ENCODE measurements at places on chromosomes 1 and 21.

GRCh38 chr1:230076121-230076520 lies 9.1 kb downstream of the GALNT2 start:
- DNase-seq = no peak

GRCh38 chr1:53139951-53140361 lies 2.5 kb downstream of the SLC1A7 start:
- no peak for DNase-seq

- DNase-seq = no peak
Observed at GRCh38 chr1:154764773-154765172, 105.3 kb downstream of the KCNN3 start.

- DNase-seq = no peak
Observed at GRCh38 chr1:63189677-63190076, 132.7 kb upstream of the FOXD3 start.

GRCh38 chr1:228884196-228884595 lies 148.9 kb downstream of the RHOU start:
- no peak for DNase-seq

DNA sequence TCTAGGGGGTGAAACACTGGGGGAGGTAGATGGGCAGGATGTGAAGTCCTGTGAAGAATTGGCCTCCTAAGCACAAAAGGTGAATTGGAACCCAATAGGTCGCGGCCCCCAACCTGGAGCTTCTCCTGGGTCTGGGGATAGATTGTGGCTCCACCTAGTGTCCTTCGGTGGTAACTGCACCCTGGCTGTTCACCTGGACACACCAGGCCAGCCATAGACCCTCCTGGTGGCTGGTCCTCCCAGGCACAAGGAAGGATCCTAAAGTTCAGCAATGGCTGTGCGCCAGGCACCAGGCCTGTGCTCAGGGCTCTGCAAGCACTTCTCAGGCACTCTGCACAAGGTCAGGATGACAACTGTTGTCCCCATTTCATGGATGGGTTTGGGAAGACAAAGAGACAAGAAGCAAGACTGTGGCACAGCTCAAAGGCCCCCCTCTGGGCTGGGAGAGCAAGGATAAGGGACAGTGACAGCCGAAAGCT lies 13.5 kb downstream of the ESPN start:
- DNase-seq = no peak

GRCh38 chr1:205500240-205501233 lies 3.9 kb upstream of the CDK18 start:
- DNase-seq = no peak

GRCh38 chr1:233105225-233105624 lies 154.8 kb downstream of the NTPCR start:
- DNase-seq = no peak

Measured in left forelimb (tissue), 1 donor.